Fibroblast of skin of left biceps (primary cell): ENCODE measurements at places on chromosomes 1 and 21.

DNA sequence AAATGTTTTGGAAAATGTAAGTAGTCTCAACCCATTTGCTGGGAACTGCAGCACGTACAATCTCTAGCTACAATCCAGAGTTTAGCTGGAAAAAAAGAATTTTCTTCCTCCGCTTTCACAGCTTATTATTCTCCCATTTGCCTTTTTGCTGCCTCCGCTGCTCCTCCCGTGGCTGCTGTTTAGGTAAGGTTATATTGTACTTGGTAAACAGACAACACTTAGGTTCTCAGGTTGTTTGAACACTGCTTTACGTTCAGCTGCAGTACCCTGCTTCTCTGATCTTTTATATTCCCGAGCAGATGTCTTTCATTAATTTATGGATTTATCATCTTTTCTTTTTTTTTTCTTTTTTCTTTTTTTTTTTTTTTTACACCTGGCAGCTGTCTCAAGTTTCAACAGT is 14.3 kb downstream of the PROX1 start:
- no peak for DNase-seq

DNA sequence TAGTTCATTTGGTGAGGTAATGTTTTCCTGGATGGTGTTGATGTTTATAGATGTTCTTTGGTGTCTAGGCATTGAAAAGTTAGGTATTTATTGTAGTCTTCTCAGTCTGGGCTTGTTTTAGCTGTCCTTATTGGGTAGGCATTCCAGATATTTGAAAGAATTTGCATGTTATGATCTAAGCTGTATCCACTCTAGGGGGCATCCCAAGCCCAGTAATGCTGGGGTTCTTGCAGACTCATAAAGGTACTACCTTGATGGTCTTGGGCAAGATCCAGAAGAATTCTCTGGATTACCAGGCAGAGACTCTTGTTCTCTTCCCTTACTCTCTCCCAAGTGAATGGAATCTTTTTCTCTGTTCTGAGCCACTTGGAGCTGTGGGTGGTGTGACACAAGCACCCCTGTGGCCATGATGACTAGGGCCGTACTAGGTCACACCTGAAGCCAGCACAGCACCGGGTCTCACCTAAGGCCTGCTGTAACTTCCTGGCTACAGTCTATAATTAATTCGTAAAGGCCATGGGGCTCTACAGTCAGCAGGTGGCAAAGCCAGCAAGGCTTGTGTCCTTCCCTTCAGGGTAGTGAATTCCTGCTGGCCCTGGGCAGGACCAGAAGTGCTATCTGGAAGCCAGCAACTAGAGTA is 74.8 kb upstream of the PDE4B start:
- DNase-seq, result no peak

DNA sequence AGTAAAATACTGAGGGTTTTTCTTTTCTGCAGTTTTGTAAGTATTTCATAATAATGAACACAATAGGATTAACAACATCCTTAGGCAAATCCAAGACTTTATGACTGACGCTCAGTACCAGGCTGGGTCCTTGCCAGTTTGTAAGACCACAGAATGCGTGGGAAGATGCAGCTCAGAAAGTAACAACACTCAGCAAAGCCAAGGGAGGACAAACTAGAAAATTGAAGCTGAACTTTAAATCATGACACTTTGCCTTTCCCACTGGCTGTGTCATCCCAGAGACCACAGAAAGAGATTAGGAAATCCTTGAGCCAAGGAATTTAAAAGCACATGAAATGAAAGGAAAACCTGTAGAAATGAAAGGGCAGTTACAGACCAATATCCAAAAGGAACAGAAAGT is 426.3 kb upstream of the CHRM3 start:
- no peak for DNase-seq

GRCh38 chr1:6490181-6491080 is 1.0 kb downstream of the PLEKHG5 start:
- peak; percentile 39 for DNase-seq

- no peak for DNase-seq
Measured at GRCh38 chr1:12620488-12620865, 2.5 kb upstream of the DHRS3 start.

- no peak for DNase-seq
Measured at GRCh38 chr1:57591842-57592241, 168.0 kb upstream of the DAB1 start.

DNA sequence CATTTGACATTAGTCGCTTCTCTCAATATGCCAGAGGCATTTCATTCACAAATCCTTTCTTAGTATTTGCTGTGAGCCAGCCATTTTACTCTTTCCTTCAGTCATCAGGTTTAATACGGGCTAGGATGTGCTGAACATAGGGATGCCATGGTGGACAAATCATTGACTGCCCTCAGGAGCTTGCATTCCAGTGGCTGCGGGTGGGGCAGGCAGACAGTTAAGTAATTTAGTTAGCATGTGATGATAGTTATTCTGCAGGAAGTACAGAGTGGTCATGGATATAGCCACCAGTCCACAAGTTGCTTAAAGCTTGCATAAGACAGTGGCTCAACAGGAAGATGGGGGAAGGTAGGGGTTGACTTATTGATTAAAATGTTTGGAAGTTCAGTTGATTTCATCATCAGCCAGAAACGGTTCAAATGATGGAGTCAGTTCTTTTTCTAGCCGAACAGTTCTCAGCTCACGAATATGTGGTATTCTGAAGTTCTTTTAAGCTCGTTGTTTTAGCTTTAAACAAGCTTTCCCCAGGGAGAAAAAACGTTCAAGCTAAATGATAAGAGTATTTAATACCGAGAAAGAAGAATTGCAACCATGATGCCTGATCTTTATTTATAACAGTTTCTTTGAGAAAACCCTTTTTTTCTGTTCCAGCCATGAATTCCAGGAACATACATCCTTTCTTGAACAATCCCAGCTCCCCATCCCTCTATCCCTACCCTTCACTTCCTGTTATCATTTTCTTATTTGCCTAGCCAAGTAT is 1.4 kb downstream of the SLC22A15 start:
- DNase-seq, result peak; percentile 45
